ENCODE measurements at places on chromosomes 3 and 15.

DNA sequence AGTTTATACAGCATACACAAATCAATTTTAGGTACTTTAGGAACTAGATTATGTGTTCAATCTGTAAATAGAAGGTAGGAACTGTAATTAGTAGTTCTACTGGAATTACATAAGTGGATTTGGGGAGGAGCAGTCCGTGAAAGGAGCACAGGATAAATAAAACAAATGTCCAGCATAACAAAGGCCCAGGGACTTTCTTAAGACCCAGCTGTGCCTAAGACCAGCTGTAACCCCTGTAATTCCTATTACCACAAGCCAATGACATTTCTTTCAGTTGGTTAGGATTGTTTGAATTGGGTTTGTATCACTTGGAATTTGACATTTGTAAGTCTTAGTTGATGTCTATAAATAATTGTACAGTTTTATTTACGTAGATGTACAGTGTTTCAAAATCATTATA, 4.8 kb upstream of the ZBTB20 start:
- no peak for DNase-seq

DNA sequence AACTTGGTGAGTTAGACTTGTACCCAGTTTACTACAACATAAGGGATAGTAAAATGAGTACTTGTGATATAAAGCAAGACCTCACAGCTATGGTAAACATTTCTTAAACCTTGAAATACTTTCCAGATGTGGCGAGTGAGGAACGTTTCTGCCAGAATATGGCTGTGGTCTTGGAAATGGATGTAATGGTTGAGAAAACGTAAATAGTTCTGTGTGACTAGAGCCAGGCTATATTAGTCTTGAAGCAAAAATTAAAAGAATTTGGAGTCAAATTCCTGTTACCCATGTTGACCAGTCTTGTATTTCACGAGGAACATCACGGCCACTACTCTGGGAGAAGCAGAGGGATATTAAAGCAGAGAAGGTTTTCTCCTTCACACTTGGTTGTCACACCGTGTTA, 15.3 kb downstream of the OR4F15 start:
- no peak for DNase-seq

DNA sequence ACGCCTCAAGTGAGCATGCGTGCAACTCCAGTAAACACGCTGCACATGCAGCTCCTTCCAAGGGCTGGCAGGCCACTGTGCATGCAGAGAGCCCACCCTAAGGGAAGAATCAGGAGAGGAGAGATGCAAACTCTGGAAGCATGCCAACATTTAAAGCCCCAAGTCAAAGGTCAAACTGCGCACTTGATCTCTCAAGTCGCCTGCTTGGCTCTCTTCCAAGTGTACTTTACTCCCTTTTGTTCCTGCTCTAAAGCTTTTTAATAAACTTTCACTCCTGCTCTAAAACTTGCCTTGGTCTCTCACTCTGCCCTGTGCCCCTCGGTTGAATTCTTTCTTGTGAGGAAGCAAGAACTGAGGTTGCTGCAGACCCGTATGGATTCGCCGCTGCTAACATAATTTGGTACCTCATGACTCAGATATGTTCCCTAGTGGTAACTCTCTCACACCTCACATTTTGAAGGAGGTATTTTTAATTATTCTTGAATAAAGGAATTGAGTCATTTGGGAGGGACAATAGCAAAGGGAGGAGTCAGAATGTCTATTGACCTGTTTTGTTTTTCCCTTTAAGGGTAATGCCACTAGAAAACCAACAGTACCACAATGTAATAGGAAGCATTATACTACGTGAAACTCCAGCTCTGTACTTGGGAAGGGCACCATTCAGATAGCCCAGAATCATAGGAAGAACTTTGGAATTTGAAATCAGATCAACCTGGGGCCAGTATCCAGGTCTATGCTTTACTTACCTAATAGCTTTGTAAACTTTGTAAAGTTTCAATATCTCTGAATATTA, 19.6 kb upstream of the DGKG start:
- DNase-seq: no peak

- DNase-seq: no peak
Observed at GRCh38 chr3:9986230-9986725, 363 bp downstream of the EMC3 start.

GRCh38 chr3:143600756-143601718, 247.2 kb downstream of the SLC9A9 start:
- DNase-seq: no peak

GRCh38 chr3:47197287-47197686, 33.4 kb upstream of the SETD2 start:
- no peak for DNase-seq

GRCh38 chr15:32905481-32905880, 187.7 kb downstream of the GREM1 start:
- DNase-seq: no peak

DNA sequence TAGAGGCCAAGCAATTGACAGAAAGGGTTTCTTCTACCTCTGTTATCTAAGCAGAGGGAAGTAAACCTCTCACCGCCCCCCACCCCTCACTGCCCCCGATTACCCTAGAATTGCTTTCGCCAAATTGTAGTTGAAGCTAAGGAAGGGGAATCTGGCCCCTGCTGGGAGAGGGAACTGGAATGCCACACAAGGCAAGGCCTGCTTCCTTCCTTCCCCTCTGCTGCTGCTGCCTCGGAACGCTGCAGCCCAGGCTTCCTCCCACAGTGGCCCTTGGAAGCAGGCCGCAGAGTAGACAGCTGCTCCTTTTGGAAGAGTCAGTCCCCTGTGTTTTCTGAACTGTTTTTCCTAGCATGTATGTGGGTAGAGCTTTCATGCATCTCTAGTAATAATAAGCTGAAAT, 21.6 kb downstream of the RLBP1 start:
- DNase-seq: no peak

DNA sequence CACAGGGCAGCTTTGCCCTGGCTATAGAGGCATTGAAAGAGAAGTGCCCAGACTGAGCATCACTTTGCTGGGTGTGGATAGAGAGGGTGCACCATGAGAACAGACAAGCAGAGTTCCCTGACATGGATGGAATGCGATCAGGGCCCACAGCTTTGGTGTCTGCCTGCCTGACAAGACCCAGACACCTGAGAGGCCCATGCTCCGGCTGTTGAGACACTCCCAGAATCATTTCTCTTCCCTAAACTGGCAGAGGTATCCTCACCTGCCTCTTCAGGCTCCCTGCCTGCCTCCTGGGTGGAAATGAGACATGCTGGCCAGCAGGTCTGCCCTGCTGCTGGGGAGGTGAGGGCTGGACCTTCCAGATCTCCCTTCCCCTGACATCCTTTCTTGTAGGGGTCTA, 10.4 kb upstream of the CHST14 start:
- DNase-seq: no peak
